ENCODE measurements at places on chromosomes 1 and 21.

DNA sequence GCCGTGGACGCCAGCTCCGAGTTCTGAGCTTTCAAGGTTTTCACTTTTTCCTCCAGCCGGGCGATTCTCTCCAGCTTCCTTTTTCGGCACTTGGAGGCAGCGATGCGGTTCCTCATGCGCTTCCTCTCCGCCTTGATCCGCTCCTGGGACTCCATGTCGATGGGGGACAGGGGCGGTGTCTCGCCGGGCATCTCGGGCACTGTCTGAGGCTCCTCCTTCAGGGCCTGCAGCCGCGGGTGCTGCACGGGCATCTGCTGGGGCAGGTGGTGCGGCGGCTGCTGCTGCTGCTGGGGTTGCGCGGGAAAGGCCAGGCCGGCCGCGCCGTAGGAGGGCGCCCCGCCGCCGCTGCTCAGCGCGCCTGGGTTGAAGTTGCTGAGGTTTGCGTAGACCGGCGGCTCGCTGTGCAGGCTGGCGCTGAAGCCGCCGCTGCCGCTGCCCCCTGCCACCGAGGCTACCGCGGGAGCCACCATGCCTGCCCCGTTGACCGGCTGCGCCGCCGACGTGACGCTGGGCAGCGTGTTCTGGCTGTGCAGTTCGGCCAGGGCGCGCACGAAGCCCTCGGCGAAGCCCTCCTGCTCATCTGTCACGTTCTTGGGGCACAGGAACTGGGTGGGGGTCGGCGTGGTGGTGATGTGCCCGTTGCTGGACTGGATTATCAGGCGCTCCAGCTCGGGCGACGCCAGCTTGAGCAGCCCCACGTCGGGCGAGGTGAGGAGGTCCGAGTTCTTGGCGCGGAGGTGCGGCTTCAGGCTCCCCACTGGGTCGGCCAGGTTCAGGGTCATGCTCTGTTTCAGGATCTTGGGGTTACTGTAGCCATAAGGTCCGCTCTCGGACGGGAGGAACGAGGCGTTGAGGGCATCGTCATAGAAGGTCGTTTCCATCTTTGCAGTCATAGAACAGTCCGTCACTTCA is 1.4 kb downstream of the JUN start:
- DNase-seq = peak; percentile 28

DNA sequence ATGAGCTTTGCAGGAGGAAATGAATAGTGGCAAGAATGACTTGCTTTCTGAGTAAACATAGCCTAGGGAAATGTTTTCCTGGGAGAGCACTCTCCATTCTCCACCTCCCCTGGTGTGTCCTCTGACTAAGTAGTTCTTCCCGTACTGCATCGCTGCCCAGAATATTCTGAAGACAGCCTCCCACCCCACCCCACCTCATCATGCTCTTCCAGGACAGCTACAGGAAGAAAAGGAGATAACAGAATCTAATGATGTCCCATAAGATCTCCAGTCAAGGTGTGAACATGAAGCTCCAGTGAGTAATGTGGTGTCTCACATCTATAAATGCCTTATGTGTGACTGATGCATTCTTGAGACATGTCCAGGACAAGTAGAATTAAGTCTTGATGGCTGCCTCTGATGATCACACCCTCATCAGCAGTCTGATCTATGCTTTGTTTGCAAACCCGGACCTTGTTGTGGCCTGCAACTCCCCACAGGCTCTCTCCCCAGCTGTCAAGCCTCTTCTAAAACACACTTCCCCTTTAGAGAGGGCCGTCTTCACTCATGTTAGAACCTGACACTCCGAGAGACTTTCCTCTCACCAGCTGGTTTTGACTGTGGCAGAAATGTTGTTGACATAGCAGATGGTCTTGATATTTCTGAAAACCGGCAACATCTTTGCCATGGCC is 183.0 kb downstream of the CYYR1 start:
- DNase-seq = no peak

GRCh38 chr1:37861151-37861550 is 1.8 kb upstream of the MTF1 start:
- DNase-seq = no peak

DNA sequence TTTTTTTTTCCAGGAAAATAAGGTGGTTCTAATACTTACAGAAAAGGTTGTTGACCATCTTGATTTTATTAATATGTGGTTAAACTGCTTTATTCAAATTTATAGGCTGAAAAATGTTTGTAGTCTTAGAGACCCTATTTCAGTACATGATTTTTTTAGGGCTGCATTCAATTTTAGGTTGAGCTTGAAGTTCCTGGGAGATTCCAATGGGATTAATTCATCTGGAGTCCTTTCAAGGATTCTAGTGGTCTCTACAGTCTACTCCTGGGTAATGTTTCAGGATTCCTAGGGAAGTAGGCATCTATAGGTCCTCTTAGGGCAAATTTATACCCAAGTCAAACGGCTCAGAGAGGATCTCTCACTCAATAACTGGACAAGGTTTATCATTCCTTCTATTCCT is 126.7 kb downstream of the HMCN1 start:
- DNase-seq = no peak

GRCh38 chr1:96365076-96365475 is 356.5 kb upstream of the PTBP2 start:
- DNase-seq = no peak

DNA sequence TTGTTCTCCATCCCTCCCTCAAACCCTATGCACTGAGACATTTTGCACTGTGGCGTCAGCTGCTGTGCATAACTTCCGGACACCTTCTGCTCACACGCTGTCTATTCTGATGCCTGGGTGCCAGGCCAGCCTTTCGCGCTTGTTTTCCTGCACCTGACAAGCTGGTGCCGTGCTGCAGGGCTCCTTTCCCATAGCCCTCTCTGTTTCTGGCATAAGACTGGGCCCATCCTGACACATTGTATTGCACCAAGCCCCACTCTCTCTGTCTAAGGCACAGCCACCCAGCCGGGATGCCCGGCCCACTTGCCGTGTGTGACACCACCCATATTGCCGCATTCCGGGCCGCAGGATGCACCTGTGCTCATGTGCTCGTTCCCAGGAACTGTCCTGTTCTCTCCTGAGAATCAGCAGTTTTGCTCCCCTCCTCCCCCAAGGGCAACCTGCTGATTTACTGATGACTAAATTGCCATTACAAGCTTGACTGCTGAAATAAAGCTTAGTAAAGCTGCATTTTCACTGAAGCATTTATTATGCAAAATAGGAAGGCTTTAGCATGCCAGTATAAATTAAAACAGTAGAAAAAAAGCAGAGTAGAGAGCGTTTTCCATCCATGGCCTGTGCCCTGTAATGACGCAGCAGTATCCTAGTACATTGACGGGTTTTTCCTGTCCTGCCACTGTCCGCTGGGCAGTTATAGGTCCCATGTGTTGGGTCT is 88.0 kb downstream of the CD247 start:
- DNase-seq = no peak

DNA sequence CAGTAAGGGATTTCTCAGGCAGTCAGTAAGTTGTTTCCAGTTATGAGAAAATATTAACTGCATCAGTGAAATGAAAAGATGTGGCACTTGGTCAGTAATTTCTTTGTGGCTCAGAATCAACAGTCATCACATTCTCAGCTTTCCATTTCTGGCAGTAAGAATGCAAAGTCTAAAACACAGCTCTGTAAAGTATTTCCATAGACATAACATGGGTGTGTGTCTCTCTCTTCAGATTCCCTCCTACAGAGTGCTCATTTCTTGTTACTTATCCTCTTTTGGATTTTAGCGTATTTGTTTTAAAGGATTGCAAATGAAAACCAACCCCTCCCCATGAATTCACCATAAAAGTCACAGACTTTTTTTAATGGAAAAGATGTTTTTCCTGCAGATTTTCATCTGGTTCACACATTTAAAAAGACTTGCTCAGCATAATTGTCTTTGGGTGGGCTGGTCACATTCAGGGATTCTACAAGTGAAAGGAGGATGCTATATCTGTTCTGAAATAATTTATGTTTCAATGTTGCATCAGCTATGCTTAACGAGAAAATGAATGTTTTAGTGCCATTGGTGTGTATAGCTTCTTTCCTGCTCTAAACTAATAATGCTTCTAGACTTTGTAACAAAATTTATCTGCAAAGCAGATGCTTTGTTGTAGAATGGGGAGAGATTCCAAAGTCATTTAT is 34.6 kb upstream of the CD55 start:
- DNase-seq = no peak

DNA sequence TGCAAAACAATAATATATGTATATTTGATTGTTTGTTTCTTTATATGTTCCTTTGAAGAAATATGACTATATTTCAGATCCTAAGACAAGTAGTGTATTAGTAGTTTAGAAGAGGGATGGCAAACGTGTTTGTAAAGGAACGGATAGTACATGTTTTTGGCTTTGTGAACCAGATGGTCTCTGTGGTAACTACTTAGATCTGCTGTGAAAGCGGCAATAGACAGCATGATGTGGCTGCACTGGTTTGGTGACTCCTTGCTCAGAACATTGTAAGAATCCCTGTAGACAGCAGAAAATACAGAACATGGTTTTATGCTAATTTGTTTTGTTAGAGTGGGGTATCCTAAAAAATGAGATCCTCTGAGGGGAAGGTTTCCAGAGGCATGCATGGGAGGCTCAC is 3.1 kb downstream of the ACADM start:
- DNase-seq = no peak

- no peak for DNase-seq
These were observed 110.7 kb upstream of the SLC45A1 start for GRCh38 chr1:8207202-8207601.

DNA sequence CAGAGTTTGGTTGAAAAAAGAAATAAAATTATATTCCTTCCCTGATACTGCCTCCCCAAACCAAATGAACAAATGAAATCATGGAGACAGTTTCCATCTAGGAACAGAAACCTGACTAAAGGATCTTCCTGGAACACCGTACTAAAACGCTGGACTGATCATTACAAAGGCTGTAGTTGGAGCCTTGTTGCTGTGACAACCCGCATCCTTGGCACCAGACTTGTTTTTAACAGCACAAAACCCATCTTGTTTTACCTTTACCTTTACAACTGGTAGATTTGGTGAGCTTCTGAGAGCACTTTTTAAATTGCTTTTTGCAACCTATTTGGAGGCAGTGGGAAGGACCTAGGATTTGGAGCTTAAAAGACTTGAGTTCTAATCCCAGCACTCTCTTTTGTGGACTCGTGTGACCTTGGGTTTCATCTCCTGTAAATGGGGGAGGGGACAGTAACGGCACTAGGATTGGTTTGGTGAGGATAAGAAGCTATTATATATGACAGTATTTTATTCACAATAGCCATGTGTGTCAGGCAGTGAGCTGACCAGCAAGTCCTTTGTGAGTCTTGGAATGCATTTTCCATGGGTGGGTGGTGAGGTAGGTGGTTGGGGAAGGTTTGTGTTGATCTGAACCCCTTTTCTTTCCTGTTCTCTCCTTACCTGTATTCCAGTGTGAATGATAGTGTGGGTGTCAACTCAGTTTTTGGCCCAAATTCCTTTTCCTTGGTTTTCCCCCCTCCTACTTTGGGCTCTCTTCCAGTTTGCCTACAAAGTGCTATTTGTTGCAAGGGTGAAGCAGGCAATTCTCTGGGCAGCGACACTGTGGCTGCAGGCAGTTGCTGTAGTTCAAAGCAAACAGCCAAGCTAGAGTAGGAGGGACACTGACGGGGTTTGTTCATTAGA is 12.6 kb downstream of the LRRC8D start:
- no peak for DNase-seq

- DNase-seq = no peak
These were observed 47.5 kb upstream of the CDC42BPA start for GRCh38 chr1:227365473-227366431.

DNA sequence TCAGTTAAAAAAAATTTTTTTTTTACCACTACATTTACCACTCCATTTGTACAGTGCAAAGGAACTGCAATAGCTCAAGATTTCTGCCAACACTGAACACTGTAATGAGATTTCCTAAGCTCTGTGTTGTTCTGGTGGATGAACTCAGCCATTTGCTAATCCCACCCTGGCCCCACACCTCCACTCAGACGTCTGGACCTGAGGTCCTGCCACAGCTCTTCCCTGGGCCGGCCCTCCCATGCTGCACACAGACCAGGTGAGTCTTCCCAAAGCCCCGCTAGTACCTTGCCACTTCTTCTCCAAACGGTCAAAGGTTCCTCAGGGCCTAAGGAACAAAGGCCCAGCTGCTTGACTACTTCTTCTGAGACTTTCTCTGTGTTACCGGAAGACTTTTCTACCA is 56.4 kb downstream of the SLC45A1 start:
- no peak for DNase-seq

- DNase-seq = no peak
These were observed 83.4 kb upstream of the KCNE2 start for GRCh38 chr21:34280389-34280795.

DNA sequence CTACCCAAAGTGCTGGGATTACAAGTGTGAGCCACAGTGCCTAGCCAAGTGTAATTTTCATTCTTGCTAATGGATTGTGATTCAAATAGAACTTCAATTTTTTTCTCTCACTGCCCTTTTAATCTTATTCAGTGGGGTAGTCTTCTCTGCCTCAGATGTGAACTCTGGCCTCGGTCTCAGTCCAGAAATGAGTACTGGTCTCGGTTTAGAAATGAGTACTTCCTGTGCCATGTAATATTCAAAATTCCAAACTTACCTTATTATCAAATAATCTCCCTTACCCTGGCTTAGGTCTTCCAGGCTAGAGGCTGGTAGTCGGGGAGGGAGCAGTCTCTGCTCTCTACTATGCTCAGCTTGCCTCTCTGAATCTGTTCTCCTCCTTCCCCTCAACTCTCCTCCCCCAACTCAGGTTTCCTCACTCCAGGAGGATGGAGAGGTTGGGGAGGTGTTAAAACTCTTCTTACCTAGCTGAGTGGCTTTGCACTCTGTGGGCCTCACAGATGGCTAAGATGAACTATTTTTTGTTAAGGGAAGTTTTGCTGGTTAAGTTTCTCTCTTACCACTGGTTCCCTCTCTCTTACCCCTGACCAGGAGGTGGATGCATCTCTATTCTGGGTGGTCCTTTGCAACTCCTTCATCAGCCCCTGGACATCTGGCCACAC is 4.8 kb upstream of the SLAMF9 start:
- no peak for DNase-seq

DNA sequence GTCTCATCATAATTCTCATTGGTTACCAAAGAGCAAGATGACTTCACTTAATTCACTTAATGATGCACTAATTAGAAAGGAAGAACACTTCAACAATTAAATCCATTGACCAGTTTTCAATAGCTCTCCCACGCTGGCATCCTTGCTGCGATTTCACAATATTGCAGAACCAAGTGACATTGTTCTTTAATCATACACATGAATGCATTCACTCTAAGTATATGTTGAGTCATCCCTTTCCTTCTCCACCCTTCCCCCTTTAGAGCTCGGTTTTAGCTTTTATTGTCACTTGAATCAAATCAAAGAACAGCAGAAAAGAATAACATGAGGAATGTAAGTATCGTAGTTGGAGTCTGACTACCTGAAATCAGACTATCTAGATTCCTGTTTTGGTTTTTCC is 233.6 kb upstream of the FMN2 start:
- DNase-seq = no peak

GRCh38 chr1:107294686-107295085 is 153.8 kb downstream of the NTNG1 start:
- DNase-seq = no peak

- no peak for DNase-seq
These were observed 54.3 kb downstream of the CD247 start for GRCh38 chr1:167463875-167464575.

- DNase-seq = peak; percentile 62
These were observed at the start of the genes HSF2BP and RRP1B for GRCh38 chr21:43659136-43660000. HSF2BP (minus strand) TSS chr21:43659488; CDS start chr21:43658096, 1,392 bp downstream. RRP1B (plus strand) TSS chr21:43659560; CDS start chr21:43659665, 105 bp downstream.

GRCh38 chr1:72034827-72035226 is 247.5 kb downstream of the NEGR1 start:
- DNase-seq = no peak

- no peak for DNase-seq
These were observed 452.6 kb downstream of the PTBP2 start for GRCh38 chr1:97174039-97174704.

- DNase-seq = no peak
These were observed 62.6 kb downstream of the ROR1 start for GRCh38 chr1:63836374-63836773.
